Stimulated activated CD8-positive, alpha-beta memory T cell treated with anti-CD3 and anti-CD28 coated beads, Interleukin-7, amount 100 ng/mL, for 1 hour (primary cell): ENCODE measurements at places on chromosomes 1 and 21.

DNA sequence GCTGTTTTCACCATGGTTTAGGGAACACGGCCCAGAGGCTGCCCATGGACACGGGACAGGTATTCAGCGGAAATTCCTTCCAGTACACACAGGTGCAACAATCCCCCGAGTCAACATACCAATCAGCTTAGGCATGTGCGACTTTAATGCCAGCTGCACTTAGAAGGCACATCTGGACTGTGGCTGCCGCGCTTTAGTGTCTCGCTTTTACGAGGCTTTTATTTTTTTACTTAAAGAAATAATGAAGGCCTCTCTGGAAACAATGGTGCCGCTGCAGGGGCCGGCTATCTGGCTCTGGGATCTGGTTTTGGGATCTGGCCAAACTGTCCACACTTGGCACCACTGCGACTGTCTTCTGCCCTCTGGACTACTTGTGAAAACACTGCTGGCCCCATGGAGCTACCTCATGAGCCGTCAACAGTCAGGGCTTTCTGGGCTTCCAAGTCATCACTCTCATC is 55.5 kb downstream of the SLC66A1 start:
- DNase-seq: no peak

DNA sequence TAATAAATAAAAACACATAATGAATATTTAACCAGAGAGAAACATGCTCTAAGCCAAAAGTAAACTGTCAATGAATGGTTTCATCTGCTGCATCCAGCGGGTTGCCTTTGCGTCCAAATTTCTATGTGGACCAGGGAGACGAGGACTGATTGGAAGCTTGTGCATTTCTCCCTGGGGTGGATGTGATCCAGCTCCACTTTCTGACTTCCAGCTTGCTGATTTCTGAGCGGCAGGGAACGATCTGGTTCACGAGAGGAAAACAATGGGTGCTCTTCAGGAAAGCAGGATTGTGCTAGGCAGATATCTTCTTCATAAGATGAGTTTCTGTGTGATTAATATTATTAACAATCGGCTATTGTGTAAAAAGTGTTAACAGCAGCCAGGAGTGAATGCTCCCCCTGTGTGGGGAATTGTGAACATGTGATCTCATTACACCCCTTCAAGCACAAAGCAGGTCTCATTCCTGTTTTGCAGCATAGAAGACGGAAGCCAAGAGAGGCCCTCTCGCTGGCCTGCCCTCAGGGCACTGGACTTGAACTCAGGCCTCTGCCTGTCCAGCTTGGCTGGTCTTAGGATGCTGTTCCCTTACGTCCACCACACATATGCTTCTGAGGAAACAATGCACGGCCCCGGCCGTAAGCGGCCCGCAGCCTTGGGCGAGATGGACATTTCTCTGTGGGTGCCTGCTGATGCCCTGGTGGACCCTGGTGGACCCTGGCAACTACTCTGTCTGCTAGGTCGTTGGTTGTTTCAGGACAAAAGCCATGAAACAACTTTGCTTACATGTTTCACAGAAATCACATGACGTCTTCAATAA is 183.4 kb upstream of the C1orf174 start:
- DNase-seq: no peak

- DNase-seq: no peak
Observed at GRCh38 chr1:115560027-115560426, 81.7 kb upstream of the VANGL1 start.

DNA sequence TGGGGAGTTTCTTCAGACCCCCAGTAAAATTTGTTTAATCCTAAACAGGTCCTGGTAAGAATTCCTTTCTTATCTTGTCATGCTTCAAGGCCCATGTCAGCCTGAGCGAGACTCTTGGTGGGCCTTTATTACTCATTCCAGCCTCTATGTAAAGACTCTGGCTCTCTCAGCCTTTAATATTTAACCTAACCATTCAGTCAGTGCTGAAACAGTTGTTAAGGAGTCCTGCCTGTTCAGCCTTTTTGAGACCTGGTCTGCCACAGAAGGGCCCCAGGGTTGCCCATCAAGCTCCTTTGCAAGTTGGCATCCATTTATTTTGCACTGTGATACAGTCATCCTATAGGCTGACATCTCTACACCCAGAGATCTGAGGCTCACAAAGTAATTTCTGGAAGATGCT is 107.7 kb upstream of the VANGL1 start:
- no peak for DNase-seq

- no peak for DNase-seq
Observed at GRCh38 chr21:24369746-24370145, 1237.5 kb downstream of the MRPL39 start.

- DNase-seq: no peak
Observed at GRCh38 chr1:108699375-108700332, 7.5 kb downstream of the PRPF38B start.

GRCh38 chr21:29639366-29640079 is 300.3 kb downstream of the GRIK1 start:
- no peak for DNase-seq

DNA sequence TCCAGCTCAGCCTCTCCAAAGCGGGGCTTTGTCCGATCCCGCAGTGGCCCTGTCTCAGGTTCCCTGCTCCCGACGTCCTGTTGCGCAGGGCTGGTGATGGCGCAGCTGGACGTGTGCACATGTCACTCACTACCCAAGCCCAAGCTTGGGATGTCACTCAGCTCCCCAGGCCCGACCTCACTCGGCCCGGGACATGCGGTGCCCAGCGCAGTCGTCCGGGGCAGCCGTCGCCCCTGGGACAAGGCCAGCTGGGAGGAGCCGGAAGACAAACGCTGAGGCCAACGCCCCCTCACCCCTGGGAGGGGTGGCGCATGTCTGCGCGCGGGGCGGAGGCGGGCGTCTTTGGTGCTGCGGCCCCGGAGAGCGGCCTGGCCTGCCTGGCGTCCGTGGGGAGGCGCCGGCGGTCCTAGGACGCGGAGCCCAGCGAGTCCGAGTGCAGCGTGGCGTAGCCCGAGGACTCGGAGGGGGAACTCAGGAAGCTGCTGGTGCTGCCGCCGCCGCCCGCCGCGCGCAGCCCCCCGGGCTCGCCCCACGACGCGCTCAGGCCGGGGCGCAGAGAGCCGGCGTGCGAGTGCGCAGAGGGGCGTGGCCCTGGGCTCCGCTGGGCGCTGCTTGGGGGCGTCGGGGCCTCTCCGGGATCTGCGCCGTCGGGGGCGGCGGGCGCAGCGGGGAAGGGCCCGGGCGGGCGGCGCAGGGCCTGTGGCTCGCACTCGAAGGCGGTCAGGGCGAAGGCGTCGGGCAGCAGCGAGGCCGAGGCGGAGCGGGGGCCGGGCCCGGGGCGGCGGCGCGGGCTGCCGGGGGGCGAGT is 5.2 kb downstream of the HES3 start:
- DNase-seq: no peak

DNA sequence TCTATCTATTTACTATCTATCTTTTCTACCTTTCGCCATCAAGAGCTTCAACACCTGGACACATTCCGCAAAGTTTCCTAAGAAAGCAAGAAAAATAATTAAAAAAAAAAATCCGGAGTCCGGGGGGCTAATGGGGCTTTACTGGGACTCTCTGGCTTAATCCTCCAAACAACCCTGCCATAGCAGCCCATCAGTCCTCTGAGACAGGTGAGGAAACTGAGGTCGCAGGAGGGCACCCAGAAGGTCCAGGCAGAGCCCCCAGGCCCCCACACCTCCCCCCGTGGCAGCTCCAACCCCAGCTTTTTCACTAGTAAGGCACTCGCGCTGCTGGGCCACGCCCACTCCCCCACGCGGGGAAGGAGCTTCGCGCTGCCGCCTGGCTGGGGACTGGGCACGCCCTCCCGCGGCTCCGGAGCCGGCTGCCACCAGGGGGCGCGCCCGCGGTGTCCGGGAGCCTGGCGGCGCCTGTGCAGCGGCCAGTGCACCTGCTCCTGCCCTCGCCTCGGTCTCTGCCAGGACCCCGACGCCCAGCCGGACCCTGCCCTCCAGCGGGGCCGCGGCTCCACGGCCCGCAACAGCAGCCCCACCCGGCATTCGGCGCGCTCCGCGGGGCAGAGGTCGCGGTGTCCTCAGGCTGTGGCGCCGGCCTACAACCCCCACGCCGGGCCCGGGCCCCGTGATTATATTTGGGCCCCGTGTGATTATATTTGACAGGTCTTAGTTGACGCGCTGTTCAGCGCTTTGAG is 54.1 kb upstream of the SAMD11 start:
- peak; percentile 70 for DNase-seq

GRCh38 chr1:203480525-203481084 is 5.0 kb downstream of the PRELP start:
- DNase-seq: peak; percentile 26

- DNase-seq: no peak
Observed at GRCh38 chr1:90114521-90115141, 119.7 kb downstream of the ZNF326 start.

DNA sequence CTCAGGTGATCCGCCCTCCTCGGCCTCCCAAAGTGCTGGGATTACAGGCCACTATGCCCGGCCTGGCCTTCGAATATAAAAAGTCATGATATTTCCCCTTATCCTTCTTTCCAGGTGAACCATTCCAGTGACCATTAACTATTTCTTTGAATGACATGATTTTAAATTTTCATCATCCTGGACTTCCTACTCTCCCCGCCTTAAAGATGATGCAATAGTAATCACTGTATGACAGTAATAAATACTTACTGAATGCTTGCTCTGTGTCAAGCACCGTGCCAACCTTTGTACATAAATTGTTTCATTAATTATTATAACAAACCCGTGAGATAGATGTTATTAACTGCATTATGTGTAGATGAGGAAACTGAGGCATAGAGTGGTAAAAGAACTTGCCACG is 19.9 kb upstream of the ATP1A1 start:
- DNase-seq: no peak

DNA sequence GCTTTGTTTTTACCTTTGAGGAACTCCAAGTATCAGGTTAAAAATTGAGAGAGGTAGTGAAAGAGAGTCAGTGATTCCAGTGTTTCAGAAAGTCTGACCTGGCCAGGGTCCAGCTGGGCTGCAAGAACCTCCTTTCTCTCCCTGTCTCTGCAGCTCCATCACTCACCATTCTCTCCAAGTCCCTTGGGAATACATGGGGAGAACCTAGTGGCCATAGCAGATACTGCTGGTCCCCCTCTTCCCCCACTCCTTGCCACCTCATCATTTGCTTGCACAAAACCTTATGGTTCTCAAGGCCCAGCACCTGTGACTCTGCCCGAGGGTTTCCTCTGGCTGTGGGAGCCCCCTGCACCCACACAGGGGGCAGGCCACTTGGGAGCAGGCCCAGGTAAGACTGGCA is 279.5 kb downstream of the KIF26B start:
- DNase-seq: no peak

GRCh38 chr1:36330940-36331339 is 7.5 kb upstream of the EVA1B start:
- no peak for DNase-seq

DNA sequence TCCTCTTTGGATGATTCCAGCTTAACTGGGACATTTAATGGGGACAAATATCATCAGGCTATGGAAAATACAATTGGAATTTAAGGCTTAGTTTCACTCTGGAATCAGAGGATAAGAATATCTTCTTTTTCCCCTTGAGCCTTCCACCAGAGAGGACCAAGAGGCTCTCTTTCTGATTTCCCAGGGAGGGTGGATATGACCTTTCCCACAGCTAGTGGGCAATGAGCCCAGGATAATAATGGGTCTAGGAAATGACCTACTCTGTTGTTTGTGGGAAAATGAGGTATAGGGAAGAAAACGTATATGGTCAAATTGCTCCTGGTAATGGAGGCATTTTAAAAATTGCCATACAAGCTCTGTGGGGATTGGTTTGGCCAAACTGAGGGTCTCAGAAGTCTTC is 1.9 kb downstream of the OR6Y1 start:
- DNase-seq: no peak

GRCh38 chr1:232966663-232967062 is 16.3 kb downstream of the NTPCR start:
- DNase-seq: no peak

DNA sequence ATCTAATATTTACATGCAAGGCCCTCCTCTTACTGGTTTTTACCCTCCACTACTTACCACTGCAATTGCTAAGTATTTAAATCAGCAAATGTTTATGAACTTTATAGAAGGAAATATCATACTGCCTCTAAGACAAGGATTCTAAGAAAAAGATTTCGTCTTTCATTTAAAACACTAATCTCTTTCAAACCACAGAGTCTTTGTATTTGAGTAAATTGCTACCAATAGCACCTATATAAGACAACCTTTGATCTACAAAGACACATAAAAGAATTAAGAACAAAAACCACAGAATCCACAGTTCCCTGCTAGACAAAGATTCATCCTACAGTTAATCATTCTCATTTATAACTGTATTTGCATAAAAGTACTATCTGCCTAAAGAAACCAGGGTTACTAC is 37.6 kb downstream of the RNF115 start:
- no peak for DNase-seq

GRCh38 chr1:148362626-148363438 is 120.3 kb downstream of the PPIAL4G start:
- DNase-seq: no peak

GRCh38 chr1:150563340-150564038 is 14.3 kb downstream of the ADAMTSL4 start:
- no peak for DNase-seq

- no peak for DNase-seq
Observed at GRCh38 chr1:184036517-184036949, 995 bp downstream of the COLGALT2 start.
